Renal pelvis (tissue), 12 donors: ENCODE measurements at places on chromosomes 11 and 22. TPM values are rescaled to one million over a fixed set of nuclear protein-coding genes. Genes with fewer than 3 reads are reported as not detected.

Gene TBC1D22A
- polyA plus RNA-seq, result 16.9 TPM

Gene NOX4
- 45.2 TPM for polyA plus RNA-seq

Gene AIP
- polyA plus RNA-seq, result 57.8 TPM

Gene ROM1
- 2.7 TPM for polyA plus RNA-seq

Gene DKK3
- polyA plus RNA-seq, result 60.4 TPM

Gene KRTAP5-1
- 0.13 TPM for polyA plus RNA-seq
